Lower leg skin (tissue), 4 donors: ENCODE measurements at places on chromosomes 1 and 21.

GRCh38 chr21:44871576-44872269 lies 1.8 kb downstream of the PTTG1IP start:
- DNase-seq: no peak

- DNase-seq: no peak
Observed at GRCh38 chr1:202856014-202856413, 32.9 kb downstream of the RABIF start.

DNA sequence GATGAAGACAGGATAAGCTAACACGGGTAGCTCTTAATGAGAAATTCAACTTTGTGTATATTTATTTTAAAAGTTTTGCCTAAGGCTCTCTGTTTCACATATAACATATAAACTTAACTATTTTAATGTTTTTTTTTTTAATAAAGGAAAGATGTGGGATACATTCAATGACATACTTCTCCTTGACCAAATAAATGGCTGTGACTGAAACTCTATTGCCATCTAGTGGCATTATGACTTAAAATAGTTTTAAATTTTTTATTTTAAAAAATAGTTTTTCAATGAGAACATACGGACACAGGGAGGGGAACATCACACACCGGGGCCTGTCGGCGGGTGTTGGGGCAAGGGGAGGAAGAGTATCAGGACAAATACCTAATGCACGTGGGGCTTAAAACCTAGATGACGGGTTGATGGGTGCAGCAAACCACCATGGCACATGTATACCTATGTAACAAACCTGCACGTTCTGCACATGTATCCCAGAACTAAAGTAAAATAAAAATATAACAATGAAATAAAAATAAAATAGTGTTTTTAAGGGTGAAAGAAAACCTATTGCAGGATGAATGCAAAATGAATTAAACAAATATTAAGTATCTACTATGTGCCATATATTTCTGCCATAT lies 83.4 kb downstream of the LYST start:
- DNase-seq: no peak

DNA sequence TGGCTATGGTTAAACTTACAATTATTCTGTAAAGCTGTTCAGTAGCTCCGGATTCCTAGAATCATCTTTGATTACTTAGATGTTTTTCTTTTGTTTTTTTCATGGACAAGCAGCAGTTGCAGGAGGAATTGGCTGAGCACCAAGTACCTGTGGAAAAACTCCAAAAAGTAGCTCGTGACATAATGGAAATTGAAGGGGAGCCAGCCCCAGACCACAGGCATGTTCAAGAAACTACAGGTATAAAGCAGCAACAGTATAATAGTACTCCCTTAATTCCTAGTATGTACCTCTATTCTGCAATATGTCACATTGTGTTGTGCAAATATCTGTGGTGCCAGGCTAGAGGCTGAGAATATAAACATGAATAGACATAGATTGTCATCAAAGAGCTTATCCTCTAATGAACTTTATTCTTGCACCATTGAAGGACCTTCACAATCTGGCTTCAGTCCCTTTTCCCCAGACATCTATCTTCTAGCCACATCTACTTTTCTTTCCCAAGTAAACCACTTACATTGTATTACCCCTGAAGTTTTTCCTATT lies 132.3 kb upstream of the BMP8A start:
- DNase-seq: no peak

DNA sequence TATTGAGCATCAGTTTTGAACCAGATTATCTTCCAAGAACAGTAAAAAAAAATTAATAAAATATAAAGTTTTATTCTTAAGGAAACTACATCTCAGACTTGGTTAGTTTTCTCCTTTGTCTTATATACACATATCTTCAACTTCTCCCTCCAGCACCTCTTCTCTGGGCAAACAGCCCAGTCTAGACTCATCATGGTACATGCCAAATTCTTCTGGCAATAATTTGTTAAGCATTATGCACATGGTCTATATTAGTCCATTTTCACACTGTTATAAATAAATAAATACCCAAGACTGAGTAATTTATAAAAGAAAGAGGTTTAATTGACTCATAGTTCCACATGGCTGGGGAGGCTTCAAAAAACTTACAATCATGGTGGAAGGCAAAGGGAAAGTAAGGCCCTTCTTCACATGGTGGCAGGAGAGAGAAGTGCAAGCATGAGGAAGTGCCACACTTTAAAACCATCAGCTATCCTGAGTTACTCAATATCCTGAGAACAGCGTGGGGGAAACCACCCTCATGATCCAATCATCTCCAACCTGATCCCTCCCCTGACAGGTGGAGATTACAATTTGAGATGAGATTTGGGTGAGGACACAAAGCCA lies 108.7 kb upstream of the RNPC3 start:
- DNase-seq: no peak

DNA sequence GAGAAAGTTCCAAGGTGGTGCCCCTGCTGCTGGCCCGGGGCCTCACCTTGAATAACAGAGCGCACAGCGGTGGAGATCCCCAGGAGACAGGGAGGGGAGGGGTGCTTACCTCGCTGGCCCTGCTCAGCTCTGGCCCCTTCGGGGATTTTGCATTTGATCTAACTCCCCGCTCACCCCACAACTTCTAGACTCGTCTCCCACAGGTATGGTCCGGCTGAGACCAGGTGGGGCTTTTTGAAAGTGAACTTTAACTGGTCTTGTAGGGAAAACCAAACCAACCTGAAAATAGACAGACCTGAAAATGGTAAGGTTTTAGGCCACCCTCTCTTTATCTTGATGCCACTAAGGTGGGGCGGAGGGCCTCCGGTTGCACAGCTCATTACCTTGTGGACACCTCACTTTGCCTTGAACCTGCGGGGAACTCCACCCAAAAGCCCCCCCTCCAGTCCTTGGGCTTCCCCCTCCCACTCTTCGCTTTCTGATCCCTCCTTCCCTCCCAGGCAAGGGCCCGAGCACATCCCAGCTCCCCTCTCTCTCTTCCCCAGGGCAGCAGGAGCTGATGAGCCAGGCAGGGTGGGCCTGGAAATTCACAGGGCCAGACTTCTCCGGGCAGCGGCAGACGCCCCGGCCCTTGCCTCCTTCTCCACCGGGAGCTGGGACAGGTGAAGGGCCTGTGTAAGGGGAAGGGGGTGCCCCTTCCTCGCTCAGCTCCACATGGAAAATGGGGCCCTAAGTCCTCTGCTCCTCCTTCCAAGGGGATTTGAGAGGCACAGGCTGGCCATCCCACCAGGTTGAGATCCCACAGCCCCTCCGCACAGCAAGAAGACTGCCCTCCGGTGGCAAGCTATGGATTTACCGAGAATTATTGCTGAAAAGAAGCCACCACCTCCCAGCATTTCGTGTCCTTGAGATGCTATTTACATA lies 16.1 kb downstream of the TNFRSF8 start:
- DNase-seq: no peak

GRCh38 chr21:25560271-25560685 lies 47.0 kb downstream of the MRPL39 start:
- no peak for DNase-seq

GRCh38 chr1:206937425-206937824 lies 8.8 kb downstream of the PIGR start:
- no peak for DNase-seq

- DNase-seq: no peak
Observed at GRCh38 chr1:32741413-32742198, 39.0 kb upstream of the SYNC start.

DNA sequence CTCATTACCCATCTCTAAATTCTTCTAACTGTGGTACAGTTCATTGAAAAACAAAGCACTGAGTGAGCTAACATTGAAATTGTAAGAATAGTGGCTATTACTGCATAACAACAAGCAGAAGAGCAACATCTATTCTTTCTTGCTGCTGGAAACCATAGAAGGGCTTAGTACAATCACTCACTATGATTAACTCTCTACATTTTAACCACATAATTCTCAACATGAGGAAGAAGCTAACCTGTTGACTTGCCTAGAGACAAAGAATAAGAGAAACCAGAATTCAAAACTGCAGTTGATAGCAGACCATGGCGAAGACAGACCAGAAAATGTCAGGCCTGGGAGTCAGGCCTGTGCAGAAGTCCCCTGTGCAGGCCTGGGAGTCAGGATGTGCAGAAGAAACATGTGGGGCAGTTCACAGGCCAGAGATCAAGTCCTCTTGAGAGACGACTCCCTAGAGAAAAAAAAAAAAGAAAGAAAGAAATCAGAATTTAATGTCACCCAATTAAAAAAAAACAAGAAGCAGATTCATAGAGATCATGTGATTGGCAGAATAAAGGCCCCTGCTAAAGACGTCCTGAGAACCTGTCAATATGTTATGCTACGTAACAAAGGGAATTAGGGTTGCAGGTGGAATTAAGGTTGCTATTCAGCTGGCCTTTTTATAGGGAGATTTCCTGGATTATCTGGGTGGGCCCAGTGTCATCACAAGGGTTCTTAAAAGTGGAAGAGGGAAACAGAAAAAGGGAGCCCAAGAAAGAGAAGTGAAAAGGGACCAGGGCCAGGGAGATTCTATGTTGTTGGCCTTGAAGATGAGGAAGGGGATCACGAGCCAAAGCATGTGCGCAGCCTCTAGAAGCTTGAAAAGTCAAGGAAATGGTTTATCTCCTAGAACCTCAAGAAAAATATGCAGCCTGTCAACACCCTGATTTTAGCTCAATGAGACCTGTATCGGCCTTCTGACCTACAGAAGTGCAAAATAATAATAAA lies 94.9 kb downstream of the MRPL39 start:
- peak; percentile 29 for DNase-seq

GRCh38 chr1:220291580-220291979 lies 19.3 kb upstream of the RAB3GAP2 start:
- DNase-seq: no peak

GRCh38 chr1:46817814-46818213 lies 19.0 kb downstream of the CYP4B1 start:
- peak; percentile 36 for DNase-seq

- DNase-seq: no peak
Observed at GRCh38 chr1:63981408-63981773, 207.6 kb downstream of the ROR1 start.

DNA sequence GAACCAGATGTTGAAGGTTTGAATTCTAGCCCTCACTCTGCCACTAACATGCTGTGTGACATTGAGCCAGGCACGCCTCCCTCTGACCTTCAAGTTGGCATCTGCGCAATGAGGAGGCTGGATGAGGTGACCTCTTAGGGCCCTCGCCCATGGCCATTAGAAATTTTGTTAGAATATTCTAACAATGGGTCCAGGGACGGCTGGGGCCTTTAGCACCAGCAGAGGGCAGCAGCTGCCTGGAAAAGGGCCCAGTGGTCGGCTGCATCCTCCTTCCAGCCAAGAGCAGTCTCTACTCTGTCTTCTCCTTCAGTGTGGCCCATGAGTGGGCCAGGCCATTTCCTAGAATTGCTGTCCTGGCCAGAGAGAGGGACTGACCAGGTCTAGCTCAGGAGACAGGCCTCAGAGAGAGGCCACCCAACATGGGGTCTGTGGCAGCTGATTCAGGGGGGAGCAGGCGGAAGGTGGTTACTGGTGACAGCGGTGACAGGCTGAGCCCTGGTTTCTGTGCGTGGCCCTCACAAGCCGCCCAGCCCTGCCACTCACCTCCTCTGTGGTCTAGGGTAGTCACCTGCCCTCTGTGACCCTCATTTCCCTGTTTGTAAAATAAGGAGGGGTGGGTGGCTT lies 101.3 kb upstream of the ACTL8 start:
- DNase-seq: no peak

DNA sequence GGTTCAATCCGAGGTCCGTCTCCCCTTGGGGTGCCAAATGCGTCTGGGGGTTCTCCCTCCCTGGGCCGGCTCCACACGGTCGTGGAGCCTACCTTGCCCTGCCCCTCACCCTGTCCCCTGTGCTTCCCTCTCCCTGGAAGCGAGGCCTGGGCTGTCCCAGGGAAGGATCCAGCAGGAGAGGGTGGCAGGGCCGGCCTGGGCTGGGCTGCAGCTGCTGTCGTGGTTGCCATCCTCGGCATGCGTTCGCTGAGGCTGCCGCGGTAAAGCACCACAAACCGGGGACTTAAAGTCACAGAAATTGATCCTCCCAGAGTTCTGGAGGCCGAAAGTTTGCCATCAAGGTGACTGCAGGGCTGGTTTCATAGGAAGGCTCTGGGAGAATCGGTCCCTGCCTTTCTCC lies 123.0 kb upstream of the TMPRSS2 start:
- no peak for DNase-seq

DNA sequence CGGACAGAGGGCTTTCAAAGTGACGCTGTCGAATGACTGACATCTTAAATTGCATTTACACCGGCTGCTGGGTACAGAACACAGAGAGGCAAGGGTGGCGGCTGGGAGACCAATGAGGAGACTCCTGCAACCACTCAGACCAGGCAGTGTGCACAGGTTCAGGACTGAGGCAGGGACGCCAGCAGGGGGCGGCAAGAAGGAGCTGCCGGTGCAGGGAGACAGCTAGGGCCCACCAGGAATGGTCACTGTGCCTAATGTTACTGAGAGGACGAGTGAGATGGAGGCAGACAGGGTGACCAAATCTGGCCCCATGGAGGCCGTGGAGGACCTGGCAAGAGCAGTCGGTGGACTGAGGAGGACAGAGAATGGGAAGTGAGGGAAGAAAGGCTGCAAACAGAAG lies 23.5 kb downstream of the GLIS1 start:
- no peak for DNase-seq

DNA sequence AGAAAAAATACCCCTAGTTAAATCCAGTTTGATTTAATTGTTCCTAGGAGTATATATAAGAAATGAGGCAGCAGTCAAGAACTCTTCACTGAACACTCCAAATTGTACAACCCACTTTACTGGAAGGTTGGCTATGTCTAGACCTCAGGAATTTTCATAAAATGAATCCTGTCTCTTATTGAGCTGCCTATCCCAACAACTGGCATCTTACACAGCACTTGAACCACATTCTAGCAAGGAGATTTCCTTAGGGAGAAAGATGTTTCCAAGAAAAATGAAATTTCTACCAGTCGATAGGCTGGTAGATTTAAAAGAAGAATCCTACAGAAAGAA lies 16.3 kb downstream of the RNF19B start:
- DNase-seq: no peak

- no peak for DNase-seq
Observed at GRCh38 chr1:242530761-242531160, 6.3 kb upstream of the PLD5 start.

GRCh38 chr1:119547805-119548204 lies 40.8 kb downstream of the HSD3B1 start:
- DNase-seq: no peak

DNA sequence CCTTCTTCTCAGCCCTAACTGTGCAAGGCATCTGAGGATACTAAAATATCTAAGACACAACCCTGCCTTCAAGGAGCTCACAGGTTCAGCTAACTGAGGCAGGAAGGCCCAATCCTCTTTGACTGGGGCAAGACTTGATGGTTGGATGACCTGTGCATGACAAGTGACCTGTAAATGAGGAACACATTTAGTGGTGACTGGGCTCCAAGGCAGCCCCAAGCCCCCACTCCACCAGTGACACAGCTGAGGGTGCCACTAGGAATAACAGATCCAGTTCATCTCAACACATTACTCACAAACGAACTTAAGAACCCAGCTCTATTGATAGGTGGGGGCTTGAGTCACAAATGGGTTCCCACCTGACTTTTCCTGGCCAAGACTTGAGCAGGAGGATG lies 244.7 kb upstream of the IRF2BP2 start:
- no peak for DNase-seq

GRCh38 chr1:39623053-39623452 lies 16.4 kb downstream of the HEYL start:
- no peak for DNase-seq
